HEK293T (cell line): ENCODE measurements at places on chromosomes 5 and 9.
A peak's percentile ranks its signal among the peaks of the same experiment; 100 is the strongest.

DNA sequence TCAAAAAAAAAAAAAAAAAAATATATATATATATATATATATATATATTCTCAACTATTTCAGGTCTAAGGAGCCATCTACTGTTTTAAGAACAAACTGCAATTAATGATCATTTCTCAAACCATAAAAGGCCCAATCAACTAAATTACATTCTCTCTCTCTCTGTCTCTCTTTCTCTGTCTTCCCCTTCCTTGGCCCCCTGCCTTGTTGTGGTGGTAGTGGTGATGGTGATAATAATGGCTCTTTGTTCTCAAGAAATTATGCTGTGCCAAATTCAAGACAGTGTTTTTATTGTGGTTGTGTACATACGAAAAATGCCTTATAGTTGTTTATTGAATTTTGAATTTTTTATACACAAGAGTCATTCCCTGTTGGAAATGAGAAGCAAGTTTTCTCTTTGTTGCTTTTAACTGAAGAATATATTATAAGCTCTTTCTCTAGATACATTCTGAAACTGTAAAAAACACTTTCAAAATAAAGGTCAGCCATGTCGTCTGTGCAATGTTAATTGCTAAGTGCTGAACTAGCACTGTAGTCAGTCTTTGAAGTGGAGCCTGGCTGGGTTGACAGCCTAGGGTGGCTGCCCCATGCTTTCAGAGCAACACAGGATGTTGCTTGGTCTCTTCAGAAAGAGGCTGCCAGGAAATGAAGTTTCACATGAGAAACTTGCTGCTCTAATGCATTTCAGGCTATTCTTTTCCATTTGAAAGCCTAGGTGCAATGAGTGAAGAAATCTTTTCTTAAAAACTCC is 96.0 kb downstream of the HINT1 start:
- no peak for DNase-seq

GRCh38 chr9:114263853-114264510 is 58.9 kb upstream of the ORM1 start:
- DNase-seq = no peak

DNA sequence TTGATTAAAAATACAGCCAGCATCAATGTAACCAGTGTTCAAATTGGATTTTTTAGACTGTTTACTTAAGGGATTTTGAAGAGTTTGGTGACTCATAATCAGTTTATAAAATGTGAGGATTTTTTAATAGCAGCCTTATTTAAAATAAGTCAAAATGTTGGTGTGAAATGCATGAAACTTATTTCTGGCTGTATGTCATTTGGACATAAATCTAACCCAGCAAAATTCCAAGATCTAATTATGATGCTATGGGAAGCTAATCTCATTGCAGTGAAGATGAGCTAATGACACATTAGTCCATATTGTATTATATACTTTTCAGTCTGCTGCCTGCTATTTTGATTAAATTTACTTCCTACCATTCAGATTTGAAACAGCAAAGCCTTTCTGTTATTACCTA is 140.3 kb downstream of the AOPEP start:
- no peak for DNase-seq

DNA sequence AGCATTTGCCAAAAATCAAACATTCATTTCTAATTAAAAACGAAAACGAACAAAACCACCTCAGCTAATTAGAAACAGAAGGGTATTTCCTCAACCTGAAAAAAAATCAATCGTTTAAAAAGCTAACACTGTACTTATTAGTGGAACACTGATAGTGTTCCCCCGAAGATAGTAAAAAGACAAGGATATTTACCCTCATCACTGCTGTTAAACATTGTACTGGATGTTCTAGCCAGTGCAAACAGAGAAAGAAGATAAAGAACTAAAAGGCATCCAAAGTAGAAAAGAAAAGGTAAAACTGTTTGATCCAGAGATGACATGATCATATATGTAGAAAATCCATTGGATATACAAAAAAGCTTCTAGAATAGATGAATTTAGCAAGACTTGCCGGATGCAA is 508.3 kb downstream of the DMRTA1 start:
- no peak for DNase-seq

GRCh38 chr5:180135128-180135955 is 63.8 kb upstream of the RNF130 start:
- no peak for DNase-seq

GRCh38 chr9:126673689-126674364 is 60.1 kb downstream of the LMX1B start:
- DNase-seq = no peak

DNA sequence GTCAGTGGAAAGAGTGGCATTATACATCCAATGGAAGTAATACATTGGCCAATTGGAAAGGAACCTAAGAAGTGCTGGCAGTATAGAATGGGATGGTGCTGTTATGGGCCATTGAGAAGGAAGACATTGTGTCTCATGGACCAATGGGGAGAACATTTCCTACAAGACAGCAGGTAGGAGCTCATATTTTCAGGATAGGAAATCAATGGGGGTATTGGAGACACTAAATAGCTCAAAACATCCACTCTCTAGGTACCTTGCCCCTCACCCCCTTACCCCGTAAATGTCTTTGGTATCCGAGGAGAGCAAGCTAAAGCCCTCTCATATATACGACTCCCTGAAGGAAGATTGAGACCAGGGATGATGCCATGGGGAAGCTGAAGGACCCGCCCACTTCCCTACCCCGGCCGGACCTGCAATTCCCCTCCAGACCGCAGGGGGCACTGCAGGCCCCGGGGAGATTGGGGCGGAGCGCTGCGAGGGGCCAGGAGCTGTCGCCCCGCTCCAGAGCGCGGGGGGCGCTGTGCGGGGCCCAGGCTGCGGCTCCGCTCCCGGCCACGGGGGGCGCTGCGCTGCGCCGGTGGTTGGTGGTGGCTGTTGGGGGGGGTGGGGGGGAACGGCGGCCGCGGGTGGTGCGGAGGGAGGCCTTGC is at the start of gene KDM3B:
KDM3B (plus strand) TSS at position 615 of the 651 bp plus-strand sequence. CDS start 111 bp downstream, outside the sequence.
- peak; percentile 95 for DNase-seq

DNA sequence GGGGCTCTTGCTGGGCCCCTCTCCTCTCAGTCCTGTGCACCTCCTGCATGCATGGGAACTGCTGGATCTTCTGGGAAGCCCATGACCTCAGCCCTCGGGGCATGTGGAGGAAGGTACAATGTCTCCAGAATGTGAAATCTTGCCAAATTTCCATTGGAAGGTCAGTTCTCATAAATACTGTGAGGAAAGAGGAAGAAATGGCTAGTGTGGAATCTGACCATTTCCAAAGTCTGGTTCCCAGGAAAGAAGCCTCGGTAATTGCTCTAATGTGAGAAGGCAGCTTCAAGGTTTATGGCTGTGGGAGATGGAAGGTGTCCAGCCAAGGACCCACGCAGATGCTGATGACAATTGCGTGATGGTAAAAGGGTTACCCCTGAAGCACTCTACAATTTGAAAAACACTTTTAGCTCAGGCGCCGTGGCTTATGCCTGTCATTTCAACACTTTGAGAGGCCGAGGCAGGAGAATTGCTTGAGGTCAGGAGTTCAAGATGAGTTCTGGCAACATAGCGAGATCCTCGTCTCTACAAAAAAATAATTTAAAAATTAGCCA is 8.1 kb upstream of the IL17B start:
- DNase-seq = no peak

DNA sequence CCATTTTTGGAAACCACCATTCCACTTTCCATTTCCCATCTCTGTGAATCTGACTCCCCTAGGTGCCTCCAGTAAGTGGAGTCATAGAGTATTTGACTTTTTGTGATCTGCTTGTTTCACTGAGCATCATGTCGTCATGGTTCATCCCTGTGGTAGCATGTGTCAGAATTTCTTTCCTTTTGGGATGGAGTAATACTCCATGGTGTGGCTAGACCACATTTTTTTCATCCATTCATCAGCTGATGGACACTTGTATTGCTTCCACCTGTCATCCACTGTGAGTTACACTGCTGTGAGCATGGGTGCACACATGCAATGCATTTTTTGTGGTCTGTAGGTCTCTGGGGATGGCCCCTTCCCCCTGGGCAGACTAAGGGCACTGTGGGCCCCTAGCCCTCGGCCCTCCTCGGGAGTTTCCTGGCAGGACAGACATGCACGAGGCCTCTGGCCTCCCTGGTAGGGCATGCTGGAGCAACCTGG is 115.9 kb downstream of the GADD45G start:
- no peak for DNase-seq
